Hepatic stellate cell (primary cell): ENCODE measurements at places on chromosomes 7 and 10.

DNA sequence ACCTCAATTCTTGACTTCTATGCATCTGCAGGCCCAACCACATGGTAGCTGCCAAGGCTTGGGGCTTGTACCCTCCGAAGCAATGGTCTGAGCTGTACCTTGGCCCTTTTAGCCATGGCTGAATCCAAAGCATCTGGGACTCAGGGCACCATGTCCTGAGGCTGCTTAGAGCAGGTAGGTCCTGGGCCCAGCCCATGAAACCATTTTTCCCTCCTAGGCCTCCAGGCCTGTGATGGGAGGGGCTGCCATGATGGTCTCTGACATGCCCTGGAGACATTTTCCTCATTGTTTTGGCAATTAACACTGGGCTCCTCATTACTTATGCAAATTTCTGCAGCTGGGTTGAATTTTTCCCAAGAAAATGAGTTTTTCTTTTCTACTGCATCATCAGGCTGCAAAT lies 417.8 kb upstream of the LRRN3 start:
- no peak for DNase-seq

- no peak for DNase-seq
Observed at GRCh38 chr10:132022241-132022640, 40.5 kb upstream of the BNIP3 start.

DNA sequence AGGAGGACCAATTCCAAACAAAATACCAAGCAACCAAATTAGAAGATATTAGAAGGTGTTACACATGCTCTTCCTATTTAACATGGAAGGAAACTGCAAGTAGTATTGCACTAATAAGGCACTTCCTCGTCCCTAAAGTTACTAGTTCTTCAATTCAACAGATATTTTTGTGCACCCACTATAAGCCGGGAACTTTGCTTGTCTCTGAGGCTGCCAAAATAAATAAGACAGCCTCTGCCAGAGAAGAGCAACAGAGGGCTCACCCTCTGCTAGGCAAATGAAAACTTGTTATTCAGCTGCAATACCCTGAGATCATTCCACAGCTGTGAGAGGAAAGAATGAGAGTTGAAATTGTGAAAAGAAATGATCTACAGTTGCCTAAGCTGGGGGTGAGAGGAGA lies 37.4 kb upstream of the GSAP start:
- DNase-seq, result peak; percentile 23

DNA sequence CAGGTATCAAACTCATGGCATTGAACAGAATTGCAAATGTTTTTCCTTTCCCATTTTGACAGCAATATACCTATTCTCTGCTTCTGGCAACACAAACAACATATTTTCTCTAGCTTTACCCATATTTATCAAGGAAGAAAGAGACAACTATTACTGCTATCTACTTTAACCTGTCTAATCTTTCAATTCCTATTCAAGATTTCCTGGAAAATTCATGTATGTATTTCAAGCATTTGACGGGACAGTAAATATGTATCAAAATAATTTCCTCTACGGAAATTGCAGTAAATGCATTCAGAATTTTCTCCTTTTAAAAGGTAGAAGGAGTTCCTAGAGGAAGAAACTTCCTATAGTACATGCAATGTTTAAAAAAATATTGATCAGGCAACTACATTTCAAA lies 179.3 kb upstream of the LRRN3 start:
- DNase-seq, result no peak

GRCh38 chr10:73894245-73894971 lies 16.5 kb upstream of the PLAU start:
- peak; percentile 45 for DNase-seq

GRCh38 chr7:110592557-110592956 lies 498.4 kb upstream of the LRRN3 start:
- DNase-seq, result no peak

- no peak for DNase-seq
Observed at GRCh38 chr10:24453404-24453830, 244.5 kb downstream of the KIAA1217 start.

GRCh38 chr7:75971961-75972763 lies 22.2 kb downstream of the TMEM120A start:
- peak; percentile 28 for DNase-seq

DNA sequence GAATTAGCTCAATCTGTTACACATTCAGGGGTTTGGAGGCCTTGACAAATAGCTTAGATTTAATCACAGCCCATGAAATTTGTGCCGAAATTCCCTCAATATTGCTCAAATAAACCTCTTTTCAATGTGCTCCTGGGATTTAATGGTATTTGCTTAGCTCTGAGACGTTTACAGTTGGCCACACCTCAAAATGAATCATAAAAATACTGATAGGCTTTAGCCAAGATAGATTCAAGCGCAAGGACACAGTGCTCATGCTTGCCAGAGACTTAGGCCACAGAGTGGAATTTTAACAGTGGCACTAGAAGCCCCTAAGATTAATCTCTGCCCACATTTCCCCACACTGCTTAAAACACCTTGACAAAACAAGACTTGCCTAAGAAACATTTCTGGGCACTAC lies 2.3 kb upstream of the SEMA3C start:
- no peak for DNase-seq

GRCh38 chr7:24830440-24831050 lies 73.3 kb upstream of the GSDME start:
- DNase-seq, result no peak

DNA sequence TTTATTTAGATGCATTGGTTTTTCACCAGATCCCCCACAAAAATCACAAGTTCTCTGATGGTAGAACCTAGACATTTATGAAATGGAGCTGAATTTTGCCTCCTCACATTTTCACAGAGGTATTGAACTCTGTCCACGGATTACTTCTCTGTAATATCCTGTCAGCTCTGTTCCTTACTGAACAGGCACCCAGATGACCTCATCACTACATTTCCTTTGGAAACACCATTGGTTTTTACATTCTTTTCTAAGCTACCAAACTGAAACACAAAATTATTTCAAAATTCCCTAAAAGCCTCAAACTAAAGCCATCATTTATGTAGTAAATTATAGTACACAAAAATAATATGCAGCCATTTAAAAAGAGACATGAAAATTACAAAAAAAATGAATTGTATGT lies 98.3 kb upstream of the KCNIP2 start:
- DNase-seq, result peak; percentile 19

DNA sequence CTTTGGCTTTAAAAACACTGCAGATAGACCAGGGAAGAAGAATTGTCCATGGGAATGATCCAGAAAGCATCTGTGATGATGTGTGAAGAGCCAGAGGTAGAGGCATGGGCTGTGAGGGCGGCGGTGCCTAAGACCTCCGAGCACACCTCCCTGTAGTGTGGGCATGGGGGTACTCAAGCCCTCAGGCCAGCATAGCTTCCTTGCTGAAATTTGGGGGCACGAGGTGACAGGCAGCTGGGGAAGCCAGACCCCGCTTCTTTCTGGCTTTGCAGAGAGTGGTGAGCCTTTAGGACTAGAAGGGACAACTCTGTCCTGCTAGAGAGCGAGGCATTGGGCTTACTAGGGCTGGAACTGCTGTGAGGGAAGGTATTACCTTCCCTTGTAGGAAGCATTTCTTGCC lies 187.7 kb upstream of the SH2B2 start:
- DNase-seq, result no peak

GRCh38 chr7:64879086-64879730 lies 23.9 kb upstream of the ZNF273 start:
- peak; percentile 2 for DNase-seq

DNA sequence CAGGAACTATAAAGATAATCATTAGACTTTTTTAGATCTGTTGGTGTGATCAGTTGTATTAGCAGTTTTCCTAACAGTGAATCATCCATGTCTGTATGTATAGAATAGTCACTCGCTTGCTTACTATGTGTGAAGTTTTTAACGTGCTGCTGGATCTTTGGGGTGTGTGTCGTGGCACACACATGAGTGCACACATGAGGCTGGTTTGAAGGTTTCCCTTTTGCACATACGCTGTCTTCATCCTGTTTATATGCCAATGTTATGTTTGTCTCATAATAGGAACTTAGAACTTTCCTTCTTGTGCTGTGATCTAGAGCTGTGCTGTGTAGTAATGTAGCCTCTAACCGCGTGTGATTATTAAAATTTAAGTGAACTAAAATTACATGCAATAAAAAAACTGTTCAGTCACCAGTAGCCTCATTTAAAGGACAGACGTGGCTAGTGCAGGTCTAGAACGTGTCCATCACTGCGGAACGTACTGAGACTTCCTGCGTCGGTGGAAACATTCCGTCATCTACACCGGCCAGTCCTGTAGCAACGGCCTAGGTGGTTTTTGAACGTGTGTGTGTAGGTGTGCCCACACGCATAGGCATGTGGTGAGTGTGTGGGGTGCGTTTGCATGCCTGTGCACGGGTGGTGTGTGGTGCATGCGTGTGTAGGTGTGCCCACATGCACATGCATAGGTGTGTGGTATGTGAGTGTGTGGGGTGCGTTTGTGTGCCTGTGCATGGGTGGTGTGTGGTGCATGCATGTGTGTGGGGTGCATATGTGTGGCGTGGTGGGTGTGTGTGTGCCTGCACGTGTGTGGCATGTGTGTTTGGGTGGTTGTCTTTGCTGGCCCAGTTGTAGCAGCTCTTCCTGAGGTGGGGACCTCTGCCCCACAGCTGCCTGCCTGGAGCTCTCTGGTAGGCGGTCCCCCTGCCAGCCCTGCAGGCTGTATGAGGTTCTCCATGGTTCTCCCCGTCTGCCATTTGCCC lies 56.6 kb downstream of the INPP5A start:
- DNase-seq, result no peak

GRCh38 chr10:14712991-14713424 lies 61.7 kb downstream of the FAM107B start:
- DNase-seq, result no peak

DNA sequence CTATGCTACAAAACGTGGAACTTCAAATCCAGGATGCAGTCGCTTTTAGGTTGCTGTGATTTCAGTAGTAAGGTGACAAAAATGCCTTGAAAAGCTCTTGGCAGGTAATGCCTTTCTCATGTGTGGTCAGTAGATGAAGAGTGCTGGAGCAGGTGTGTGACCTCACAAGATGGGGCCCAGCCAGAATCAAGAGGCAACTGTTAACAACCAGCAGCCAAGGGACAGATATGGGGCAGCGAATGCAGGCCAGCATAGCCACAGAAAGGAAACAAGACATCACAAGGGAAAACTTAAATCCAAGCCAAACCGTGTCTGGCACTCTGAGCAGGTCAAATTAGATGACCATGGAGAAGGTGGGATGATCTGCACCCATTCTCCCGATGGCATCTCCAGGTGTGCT lies 12.3 kb downstream of the HUS1 start:
- no peak for DNase-seq

- DNase-seq, result no peak
Observed at GRCh38 chr7:128350708-128351295, 7.1 kb upstream of the RBM28 start.

DNA sequence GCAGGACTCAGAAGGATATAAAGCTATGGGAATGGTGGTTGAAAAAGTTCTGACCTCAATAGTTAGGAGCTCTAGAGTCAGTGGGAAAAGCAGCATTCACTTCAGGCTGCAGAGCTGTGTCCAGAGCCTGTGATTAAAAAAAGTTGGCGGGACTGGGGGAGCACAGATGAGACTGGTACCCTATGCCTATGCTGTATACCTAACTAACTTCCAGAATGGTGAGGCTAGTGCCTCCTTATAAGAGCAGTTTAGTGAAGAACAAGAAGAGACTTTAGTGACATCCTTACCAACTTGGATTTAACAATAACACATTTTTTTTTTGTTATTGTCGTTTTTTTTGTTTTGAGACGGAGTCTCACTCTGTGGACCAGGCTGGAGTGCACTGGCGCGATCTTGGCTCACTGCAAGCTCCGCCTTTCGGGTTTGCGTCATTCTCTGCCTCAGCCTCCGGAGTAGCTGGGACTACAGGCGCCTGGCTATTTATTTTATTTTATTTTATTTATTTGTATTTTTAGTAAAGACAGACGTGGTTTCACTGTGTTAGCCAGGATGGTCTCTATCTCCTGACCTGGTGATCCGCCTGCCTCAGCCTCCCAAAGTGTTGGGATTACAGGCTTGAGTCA lies 6.6 kb upstream of the ZNF282 start:
- no peak for DNase-seq

DNA sequence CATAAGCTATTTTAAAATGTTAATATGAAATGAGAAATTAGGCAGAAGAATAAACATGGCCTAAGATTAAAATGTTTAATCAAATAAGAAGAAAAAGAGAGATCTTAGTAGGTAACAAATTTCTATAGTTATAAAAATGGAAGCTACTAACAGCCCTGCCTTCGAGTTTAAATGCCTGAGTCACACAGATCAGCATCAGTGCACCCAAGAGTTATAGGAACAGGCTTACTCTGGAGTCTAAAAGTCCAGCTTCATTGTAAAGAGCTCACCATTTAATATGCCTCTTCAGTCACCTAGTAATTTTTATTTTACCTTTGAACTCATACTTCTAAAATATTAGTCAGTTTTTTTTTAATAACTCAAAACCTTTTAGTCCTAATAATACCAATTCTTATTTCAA lies 52.6 kb downstream of the BRI3 start:
- peak; percentile 49 for DNase-seq

- DNase-seq, result no peak
Observed at GRCh38 chr10:34762603-34763299, 52.3 kb downstream of the PARD3 start.

GRCh38 chr7:32289651-32290414 lies 200.3 kb downstream of the LSM5 start:
- DNase-seq, result no peak

GRCh38 chr7:66204822-66205740 lies at the start of gene TPST1:
TPST1 (plus strand) TSS chr7:66205334; CDS start chr7:66240426, 35,092 bp downstream.
- peak; percentile 99 for DNase-seq

DNA sequence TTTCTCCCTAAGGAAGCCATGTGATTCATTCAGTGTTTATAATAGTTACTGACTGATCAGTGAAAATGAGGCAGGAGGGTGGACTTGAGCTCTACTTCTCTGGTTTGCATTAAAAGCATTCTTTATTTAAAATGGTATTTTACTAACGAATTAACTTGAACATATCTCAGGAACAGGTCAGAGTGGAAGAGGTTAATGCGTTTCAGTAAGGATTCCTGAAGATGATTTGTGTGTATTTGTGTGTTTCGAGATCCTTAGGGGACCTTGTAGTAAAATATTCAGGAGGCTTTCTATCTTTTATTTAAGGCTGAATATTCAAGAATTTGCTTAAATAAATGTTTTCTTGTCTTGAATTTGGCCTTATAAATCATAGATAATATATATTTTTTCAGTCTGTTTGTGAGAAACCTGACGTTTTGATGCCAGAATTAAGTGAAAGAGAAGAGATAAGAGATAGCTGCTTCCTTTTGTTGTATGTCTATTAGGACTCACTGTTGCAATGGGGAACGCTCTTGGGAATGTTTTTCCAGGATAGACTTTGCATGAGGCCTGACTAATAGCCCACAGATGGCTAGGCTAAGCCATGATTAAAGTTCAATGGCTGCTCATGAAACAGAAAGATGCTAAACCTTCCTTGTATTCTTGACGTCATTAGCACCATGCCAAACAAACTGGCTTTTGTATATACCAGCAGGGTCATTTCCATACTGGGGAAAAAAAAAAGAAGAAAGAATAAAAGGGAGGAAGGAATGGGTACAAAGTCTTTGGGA lies 93.8 kb upstream of the MTPN start:
- no peak for DNase-seq

GRCh38 chr7:157429680-157430224 lies 92.9 kb downstream of the DNAJB6 start:
- DNase-seq, result no peak

- no peak for DNase-seq
Observed at GRCh38 chr10:78688230-78688900, 380.4 kb upstream of the ZMIZ1 start.
